ENCODE measurements at places on chromosomes 16 and 17.

- peak; percentile 6 for DNase-seq
Observed at GRCh38 chr16:68800257-68800875, 43.0 kb upstream of the TANGO6 start.

DNA sequence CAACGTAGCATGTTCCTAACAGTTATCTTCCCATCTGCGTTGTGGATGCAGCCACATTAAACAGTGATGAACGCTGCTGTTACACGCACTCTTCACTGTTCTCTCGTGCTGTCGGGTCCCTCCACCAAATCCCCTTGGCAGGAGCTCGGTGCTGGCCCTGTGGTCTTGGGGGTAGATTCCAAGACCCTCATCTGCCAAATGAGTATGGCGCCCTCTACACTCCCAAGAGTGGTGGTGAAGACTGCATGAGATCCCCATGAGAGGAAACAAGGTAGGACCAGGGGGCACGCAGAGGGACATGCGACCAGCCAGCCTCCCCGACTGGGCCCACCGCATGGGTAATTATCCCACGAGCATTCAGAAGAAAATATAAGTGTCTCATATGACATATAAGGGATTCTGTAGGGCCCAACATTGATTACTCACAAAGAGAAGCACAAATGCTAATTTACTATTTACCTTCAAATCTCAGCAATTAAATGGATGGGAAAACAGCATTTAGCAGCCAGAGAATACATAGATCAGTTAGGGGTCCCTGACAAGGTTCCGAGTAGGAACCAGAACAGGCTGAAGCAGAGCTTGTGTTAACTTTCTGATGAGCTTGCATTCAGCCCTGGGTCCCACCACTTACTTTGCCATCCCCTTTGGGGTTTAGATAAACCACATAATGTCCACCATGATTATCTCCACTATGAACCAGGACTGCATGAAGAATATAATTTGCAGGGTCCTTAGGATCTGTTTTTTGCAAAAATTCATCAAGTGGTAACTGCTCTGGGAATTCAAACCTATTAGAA is 23.8 kb downstream of the LITAFD start:
- no peak for DNase-seq

DNA sequence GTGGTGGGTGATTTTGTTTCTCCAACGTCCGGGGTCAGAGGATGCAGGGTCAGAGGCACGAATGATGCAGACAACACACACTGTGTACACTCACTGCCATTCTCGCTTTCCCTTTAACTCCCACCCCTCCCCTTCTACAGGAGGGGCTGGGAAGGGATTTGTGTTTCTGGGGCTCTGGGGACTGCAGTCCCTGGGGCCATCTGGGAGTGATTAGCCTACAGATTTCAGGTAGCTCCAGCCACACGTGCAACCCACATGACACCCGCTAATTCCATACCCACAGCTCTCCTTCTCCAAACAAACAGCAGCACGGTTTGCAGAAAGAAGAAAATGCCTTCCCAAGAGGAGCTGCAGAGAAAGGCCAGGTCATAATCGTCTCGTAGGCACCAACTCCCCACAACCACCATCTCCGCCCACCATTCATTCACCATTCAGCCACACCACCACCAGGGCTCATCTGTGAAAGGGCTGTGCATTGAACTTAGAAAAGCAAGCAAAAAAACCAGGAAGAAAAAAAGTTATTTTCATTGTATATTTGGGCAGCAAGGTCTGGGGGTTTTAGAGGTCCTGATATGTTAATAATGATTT is 9.4 kb upstream of the SOX9 start:
- DNase-seq: no peak

GRCh38 chr17:70564006-70564620 is 394.8 kb downstream of the KCNJ2 start:
- DNase-seq: no peak

GRCh38 chr16:51382211-51382610 is 231.1 kb upstream of the SALL1 start:
- DNase-seq: no peak

DNA sequence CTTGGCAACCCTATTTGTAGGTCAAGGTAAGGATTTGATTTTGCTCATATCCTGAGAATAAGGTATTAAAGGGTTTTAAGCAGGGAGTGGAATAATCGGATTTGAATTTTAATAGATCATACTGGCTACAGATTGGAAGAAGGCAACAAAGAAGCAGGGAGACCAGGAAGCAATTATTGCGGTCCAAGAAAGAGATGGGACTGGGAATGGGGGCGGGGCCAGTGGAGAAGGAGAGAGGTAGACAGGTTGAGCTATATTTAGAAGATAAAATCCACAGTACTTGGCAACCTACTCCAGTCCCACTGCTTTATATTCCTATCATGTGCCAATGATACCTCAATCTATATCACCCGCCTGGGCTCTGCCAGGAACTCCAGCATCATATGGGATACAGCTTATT is 5.8 kb upstream of the NOL11 start:
- no peak for DNase-seq

GRCh38 chr17:78130437-78131101 is at the start of gene TMC8:
TSS of gene TMC8 (plus strand) at chr17:78130771. CDS start at chr17:78131589, 818 bp downstream.
- no peak for DNase-seq

GRCh38 chr17:67107811-67108775 is 63.7 kb downstream of the CACNG1 start:
- DNase-seq: no peak

GRCh38 chr16:55811811-55812210 is 21.1 kb downstream of the CES1 start:
- DNase-seq: no peak

GRCh38 chr16:68645494-68646388 is 631 bp downstream of the CDH3 start:
- DNase-seq: no peak

DNA sequence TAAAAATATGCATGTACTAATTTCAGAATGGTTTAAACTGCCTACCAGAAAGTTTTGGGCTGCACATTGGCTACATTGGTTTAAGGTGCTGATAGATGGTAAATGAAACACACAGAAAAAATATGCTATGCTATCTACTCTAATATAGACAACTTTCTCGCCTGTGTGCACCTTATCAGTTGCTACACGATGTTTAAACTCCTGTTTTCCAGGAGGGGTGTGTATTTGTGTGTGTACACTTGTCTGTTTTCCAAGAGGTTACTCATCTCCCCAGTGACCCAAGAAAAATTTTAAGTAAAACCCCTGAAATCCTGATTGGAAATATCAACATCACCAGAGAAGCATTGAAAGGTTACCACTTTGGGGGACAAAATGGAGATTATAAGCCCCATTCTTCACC is 21.6 kb upstream of the PSMC5 start:
- DNase-seq: no peak

DNA sequence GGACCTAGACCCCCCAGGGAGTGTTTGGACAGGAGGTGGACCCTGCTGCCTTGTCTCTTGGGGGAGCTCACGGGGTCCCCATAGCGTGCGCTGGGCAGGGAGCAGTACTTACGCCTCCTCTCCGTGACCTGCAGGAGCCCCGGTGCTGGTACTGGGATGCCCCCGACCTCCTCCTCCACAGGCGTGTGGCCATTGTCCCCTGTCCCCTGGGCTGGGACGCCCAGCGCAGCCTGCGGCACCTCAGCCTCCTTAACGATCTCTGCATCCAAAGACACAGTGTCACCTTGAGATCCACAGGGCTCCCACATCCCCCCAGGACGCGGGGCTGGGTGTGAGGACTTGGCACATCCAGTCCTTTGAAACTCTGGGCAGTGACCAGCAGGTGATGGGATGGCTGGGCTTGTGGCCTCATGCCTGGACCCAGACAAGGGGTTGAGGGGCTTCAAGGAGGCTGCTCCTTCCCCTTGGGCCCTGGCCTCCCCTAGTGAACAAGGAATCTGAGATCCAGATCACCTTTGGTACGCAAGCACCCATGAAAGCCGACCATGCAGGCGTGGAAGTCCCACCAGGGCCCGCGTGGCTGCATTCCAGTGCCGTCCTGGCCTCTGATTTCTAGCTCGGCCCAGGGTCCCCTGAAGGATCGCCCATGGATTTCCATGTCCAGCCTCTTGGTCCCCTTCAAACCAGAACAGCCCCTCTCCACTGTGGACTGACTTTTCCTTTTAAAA is 9.9 kb downstream of the DBNDD1 start:
- no peak for DNase-seq

GRCh38 chr16:79173919-79174318 is 426.6 kb downstream of the MAF start:
- no peak for DNase-seq

- peak; percentile 65 for DNase-seq
Observed at GRCh38 chr17:7404737-7405349, 946 bp upstream of the TMEM256 start.

- DNase-seq: no peak
Observed at GRCh38 chr17:900336-900934, 79.1 kb downstream of the NXN start.

GRCh38 chr16:66416939-66417700 is 10.0 kb upstream of the BEAN1 start:
- DNase-seq: no peak

DNA sequence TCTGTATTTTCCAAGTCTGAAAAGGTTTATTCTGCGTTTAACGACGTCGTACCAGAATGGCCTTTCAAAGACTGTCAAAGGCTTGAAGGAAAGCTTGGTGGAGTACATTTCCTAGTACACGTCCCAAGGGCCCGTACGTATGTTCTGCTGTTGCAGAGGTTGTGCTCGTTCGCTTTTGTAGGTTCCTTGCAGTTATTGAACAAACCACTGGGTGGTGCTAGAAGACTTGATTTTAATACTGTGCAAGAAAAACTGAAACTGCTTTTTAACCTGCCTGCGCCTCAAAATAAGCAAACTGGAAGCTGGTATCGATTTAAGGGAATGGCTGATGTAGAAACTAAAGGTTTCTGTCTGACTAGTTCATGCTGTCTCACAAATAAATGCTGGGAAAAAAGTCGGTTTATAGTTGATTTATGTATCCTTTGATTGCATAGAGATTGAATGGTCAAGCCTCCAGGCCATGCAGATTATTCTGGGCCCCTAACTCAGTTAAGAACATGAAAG is 54.6 kb downstream of the USP10 start:
- DNase-seq: peak; percentile 50

DNA sequence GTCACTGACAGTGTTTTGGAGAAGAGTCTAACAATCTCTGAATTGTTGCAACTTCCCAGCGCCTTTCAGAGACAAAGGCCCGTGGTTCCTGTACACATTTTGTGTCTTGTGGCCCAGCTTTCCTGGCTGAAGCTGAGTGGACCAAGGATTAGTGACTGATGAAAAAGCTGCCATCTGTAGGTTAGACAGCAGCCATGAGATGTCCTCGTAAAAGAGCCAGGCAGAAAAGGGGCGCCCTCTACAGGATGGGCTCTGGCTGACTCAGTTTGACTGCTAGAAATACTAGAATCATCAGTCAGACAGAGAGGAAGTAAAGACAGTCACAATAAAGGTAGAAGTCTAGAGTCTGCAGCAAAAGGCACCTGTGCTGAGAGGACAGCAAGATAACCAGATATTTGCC is 26.5 kb upstream of the NF1 start:
- peak; percentile 19 for DNase-seq

DNA sequence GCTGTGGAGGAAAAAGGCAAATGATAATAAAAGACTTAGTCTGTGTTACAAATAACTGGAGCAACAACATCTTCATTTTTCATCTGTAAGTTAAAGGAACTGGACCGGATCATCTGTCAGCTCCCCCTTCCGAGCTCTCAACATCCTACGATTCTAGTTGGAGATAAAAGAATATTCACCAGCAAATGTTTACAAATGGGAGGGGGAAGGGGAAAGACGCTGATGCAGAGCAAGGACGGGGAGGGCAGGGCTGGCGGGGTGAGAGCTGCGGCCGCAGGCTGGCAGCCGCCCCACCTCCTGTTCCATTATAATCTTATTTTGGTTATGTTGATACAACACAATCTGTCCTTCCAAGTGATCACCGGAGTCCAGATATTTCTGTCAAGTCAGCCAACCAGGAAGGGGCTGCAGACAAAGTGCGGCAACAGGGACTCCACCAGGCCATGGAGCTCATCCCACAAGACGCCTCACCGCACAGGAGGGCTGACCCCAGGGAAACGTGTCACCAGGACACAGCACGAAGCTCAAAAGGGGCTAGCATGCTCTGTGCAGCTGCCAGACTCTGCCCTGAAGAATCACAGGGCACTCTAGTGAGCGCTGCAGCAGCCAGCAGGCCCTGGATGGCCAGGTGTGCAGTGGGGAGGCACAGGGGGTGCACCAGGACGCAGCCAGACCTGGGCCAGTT is 19.7 kb downstream of the FBXO31 start:
- no peak for DNase-seq

GRCh38 chr16:2990891-2991290 is 10.6 kb upstream of the PKMYT1 start:
- no peak for DNase-seq

DNA sequence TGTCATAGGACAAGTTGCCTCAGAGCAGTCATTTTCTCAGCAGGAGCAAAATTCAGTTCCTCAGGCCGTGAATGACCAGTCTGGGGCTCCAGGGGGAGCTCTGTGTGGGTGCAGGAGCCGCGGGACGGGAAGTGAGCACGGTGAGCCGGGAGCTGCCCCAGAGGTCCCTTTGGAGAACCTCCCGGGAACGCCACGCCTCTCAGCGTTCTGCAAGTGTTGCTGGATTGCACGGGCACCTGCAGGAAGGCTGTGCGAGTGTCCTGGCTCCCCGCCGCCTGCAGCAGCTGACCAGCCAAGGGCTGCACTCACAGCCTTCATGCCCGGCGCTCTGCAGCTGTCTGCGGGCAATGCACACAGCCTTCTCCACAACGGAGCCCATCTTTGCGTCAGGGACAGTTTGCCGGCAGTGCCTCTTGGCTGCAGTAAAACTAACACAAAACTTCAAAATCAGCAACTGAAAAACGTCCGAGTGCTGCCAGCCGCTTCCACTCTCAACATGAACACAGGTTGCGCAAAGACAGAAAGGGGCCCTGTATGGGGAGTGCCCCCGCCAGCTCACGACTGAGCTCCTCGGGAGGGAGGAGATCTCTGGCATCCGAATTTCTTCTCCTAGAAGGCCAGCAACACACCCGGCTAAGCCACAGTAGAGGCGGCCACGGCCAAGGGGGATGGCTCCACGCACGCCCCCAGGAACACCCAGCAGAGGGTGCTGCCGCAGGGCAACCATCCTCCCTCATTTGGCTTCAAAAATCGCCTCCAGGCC is 16.0 kb downstream of the NDUFAF8 start:
- DNase-seq: no peak

GRCh38 chr16:378821-379182 is 3.0 kb downstream of the PGAP6 start:
- DNase-seq: no peak

GRCh38 chr17:46190763-46191162 is 2.5 kb downstream of the KANSL1 start:
- no peak for DNase-seq

DNA sequence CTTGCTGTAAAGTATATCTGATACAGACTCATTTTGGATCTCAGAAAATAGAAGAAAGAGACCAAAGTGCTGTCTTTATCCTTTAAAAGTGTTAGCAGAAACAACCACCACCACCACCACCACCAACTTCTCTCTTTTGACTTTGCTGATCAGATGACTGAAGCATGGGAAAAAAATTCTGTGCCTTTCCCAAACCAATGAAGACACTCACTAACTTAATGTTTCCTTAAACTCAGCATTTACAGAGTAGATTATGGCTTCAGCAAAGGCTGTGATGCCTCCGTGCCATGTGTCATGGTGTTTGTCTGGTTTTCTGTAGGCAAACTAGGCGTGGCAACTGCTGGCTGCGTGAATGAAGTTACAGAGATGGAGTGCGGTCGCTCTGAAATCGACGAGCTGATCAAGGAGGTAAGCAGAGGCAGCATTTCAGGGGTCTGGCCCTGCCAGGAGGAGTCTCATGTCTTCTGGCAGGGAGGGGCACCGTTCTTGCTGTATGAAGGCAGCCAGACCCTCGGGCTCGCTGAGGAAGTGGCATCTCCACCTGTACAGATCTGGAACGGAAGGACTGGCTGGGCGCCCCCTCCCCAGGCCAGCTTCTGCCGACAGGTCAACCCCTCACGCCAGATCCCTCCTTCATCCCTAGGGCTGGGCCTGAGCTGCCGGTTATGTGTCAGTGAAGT is 12.4 kb downstream of the IRF8 start:
- DNase-seq: no peak
